NCI-H187 (cell line): ENCODE measurements at places on chromosomes 2 and 18.

GRCh38 chr2:69309351-69310110 is 77.5 kb downstream of the GFPT1 start:
- no peak for DNase-seq

DNA sequence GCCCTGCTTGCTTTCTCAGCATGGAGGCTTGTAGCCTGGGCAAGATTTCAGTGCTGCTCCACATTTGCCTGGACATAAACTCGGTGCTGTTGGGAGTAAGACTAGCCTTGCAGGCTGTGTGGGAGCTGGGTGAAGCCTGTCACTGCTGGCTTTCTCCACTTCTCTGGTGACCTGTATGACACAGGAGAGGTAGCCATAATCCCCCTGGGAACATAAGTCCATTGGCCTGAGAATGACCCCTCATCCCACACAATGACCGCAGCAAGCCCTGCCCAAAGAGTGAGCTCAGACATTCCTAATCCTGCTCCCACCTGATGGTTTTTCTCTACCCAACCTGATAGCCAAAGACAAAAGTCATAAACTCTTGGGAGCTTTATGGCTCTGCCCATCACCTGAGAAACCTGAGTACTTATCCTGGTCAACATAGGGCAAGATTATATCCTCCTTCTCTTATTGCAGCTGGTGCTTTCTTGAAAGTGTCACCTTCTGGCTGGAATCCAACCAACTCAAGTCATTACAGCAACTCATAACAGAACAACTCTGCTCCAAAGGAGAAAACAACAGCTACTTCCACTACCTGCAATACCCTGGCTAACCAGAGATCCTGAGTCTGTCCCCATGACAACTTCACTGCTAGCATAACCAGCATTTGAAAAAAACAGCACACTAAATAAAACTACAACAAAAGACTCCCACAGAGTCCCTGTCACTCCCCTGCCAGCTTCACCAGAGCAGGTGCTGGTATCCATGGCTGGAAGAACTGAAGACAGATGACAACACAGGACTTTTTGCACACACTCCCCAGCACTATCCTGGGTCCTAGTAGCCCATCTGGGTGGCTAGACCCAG is 834.4 kb upstream of the DDX18 start:
- no peak for DNase-seq

GRCh38 chr2:163637871-163638270 is 97.9 kb downstream of the FIGN start:
- DNase-seq: no peak

DNA sequence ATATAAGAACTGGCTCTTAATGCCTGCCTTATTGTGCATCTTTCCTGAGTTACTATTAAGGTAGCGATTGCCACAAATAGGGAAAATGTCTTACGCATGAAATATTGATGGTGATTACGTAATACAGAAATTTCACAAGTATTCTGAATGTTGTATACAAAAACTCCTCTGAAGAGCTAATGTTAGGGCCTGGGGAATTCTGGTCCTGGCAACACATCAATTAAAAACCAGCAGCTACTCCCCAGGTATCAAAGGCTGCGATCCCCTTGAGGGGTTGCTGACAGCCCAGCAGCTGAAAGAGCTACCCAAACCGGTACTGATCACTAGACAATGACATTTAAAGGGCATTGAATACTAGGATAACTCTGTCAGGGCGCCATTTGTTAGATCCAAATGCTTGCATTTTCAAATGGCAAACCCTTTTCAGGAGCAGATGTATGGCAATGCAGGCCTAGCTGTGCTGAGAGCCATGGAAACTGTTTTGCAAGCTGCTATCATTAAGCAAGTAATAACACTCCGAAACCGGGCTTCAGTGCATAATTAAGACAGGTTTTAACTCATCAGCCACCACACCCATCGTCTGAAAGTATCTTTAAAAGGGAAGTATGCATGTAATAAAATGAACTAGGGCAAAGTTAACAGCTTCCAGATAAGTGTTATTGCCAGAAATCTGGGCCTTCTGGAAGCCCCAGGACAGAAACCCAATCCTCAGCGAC is 78.4 kb downstream of the CLHC1 start:
- DNase-seq: no peak

- DNase-seq: no peak
These were observed 63.8 kb downstream of the CSRNP3 start for GRCh38 chr2:165533331-165533730.

DNA sequence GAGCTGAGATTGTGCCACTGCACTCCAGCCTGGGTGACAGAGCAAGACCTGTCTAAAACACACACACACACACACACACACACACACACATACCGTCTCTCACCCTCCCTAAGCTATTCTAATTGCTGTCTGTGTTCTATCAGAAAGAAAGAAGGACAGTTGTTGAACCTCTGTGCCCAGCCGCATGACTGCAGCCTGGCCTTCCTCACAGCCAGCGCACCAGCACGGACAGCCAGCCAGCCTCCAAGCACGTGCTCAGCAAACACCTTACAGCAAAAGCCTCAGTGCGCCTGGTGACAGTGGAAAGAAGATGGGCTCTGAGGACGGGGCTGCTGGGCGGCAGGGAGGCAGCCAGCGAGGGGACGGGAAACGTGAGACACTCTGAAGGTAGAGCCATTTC is 58.0 kb downstream of the ZNF516 start:
- no peak for DNase-seq
